ENCODE measurements at places on chromosomes 3 and 15.

- no peak for DNase-seq
These were observed 64.2 kb upstream of the CFAP161 start for GRCh38 chr15:81069909-81070308.

- no peak for DNase-seq
These were observed 10.6 kb upstream of the SLC25A36 start for GRCh38 chr3:140931016-140931454.

DNA sequence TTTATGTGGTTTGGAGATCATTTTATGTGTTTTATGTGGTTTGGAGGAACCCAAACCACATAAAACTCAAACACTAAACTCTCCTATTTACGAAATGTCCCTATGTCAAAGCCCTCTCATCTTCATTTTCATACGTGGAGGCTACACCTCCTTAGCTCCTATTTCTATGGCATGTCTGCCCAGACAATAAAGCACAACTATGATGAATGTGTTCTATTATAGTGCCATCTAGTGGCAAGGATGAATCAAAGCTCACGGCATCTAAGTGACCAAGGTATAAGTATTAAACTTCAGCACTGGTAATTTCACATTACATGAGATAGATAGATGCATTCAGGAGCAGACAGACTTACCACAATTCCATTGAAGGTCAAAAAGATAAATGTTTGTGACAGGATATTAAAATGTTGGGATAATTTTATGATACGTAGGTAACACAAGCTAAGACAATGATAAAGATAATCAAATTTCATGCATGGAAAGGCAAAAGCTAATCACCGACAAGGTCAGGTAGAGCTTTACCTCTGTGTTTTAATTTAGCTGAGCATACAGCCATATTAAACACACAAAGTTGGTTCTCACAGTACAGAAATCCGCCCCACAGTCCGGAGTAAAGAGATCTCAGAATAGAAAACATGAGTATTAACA lies 130.6 kb upstream of the FHIT start:
- DNase-seq: no peak

DNA sequence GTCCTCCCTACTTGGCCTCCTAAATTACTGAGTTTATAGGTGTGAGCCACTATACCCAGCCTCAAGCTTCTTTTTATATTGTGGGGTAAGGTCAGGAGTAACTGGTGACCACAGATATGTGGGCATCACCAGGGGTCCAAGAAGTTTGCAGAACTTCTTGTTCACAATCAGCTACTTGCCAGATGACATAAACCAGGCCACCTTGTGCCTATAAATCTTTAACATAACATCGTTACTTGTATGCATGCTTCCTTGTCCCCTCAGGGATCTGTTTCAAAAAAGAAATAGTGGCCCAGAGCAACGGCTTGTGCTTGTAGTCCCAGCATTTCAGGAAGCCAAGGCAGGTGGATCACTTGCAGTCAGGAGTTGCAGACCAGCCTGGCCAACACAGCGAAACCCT lies 115.1 kb upstream of the FAM174B start:
- no peak for DNase-seq
